ENCODE measurements at places on chromosomes 2 and 18.

GRCh38 chr18:10094655-10095054 is 180.8 kb downstream of the VAPA start:
- no peak for DNase-seq

- no peak for DNase-seq
Measured at GRCh38 chr2:62966991-62967390, 83.6 kb upstream of the OTX1 start.

GRCh38 chr2:202494300-202495229 is 118.4 kb downstream of the BMPR2 start:
- DNase-seq = peak; percentile 34

DNA sequence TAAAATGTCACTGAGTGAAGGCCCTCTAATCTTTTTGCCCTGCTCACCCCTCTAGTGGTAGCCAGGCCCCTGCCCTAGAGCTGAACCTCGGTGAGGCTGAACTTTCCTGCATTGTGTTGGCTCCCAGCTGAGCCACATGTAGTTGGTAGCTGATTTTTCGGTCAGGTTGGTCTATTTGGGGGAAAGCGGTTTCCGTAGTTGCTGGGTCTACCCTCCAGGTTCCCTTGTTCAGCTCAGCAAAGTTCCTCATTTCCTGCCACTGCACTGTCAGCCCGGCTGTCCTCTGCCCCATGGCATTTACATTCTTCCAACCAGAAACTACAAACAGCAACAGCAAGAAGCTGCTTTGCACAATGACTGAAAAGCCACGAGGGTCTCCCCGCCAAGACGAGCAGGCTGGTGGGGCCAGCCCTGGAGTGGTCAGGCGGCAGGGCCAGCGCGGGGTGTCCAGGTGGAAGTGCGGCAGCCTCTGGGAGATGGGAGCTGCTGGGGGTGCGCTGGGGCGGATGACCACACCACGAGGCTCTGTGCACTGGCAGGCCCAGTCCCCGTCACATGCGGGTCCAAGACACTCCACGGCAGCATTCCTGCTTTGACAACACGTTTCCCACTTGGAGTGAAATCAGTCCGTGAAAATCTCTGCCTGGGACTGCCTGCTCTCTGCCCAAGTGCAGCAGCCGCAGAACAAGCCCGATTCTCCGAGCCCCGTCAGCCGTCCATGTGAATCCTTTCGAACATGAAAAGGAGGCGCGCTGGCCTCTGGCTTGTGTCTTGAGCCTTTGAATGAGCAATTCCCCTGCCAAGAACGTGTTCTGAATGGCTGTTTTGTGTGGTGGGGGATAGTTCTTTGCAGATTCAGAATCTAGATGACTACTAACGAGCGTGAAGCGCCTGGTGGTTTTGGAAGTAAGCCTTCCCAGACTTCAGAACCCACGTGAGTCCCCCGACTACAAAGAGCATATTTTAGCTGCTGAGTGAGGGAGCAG is 159.4 kb downstream of the ASB1 start:
- DNase-seq = no peak

DNA sequence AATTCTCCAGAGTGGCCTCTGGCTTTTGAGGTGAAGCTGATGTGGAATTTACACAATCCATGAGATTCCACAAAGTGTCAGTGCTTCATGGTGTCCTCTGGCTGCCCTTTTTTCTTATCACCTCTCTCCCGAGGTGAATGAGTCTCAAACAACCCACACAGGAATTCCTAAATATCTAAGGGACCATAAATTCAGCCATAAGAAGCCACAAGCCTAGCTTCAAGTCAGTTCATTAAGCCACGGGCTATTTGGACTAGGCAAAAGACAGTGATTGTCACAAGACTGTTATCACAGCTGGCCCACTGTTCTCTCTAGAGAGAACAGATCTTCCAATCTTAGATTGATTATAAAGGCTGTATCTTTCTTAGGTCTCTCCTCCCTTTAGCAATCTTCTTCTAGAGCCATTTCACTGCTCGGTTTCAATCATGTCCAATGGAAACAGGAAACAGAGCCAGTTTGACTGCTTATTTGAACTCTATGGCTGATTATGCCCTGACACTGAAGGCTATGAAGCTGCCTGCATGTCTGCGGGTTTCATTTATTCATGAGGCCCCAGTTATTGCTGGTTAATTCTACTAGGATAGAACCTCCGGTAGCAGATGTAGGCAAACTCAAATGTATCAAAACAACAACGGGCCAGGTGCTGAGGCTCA is 4.1 kb downstream of the NEMP2 start:
- DNase-seq = peak; percentile 59
